ENCODE measurements at places on chromosomes 3 and 15.

DNA sequence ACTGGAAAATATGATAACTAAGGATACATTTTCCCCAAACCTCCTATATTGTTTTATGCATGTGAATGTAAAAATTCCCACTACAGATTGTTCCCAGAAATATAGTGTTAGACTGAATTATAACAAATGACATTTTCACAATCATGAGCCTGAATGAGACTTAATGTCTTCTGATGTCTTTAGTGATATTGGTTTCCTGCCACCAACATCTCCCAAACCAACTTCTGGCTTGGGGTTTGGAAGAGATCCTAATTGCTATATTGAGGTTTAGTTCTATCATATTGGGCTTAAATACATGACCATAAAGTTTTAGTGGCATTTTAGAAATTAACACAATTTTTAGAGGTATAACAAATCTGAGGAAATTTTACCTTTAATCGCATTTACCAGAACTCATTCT lies 445.3 kb upstream of the CCDC54 start:
- DNase-seq: no peak

DNA sequence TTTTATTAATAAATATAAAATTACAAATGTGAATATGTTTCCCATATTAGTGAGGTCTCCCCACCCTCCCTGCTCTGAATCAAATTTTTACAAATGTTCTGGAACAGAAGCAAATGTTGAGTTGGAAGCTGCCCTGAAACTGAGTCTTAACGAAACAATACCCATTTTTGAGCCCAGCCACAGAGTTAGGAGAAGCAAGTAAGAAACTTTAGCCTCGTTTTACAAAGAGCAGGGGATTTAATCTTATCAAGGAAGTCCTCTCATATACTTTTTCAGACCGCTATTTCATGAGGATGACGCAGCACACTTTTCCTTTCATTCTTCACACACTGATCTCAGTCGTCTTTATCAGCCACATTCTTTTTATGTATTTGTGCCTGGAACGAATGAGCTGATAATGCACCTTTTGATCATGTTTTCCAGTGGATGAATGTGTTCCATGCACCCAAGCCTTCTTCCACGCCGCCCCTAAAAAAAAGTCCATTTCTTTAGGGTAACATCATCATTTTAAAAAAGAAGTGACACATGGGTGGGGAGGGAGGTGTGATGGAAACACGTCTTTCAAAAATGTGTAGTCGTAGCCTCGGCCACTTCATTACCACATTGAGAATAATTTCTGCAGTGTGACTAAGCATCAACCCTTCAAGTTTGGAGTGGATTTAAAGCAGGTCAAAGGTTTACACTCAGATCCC lies 48.1 kb downstream of the SETMAR start:
- DNase-seq: peak; percentile 31

DNA sequence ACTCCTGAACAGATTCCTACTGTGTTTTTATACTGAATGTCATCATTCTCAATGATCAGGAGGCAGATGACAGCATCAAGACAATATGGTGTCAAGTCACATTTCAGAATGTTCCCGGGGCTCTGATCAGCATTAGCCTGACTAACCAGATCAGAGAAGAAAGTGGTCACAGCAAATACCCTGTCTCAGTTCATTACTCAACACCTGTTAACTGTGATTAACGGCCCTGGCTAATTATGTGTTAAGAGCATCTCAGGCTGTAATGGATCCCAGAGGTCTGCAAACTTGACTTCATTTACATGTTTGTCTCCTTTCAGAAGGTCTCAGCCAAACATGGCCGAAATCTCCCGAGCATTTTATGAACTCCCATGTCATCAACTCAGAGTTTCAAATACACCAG lies 833.7 kb downstream of the FHIT start:
- no peak for DNase-seq

- no peak for DNase-seq
These were observed 97.1 kb downstream of the MINAR1 start for GRCh38 chr15:79529157-79529785.

DNA sequence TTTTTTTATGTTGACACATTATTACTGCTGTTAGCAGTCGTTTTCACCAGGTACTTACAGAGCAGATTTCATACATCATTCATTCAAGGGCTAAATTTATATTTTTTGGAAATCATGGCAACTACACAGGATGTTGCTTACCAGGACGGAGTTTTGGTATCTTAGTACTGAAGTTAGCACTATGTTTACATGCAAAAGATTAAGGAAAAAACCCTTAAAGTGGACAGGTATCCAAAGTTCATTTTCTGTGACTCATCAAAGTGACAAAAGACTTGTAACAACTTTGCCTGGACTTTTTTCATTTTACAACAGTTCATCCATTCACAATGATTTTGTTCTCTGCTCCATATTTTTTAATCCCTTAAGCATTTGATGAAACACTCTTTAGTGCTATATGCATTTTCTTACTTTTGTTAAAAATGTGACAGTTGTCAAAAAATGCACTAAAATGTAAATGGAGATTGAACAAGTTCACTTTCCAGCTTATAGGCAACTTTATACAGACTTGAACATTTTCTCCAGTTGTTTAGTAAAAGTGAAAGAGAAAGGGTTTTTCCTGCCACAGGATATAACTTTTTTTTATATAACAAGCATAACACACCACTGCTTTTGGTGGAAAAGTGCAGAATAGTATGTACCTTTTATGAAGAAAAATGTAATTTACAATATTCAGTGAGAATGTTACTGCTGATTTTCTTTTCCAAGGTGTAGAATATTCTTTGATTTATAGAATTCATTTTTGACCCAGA lies 104.1 kb downstream of the STT3B start:
- no peak for DNase-seq

DNA sequence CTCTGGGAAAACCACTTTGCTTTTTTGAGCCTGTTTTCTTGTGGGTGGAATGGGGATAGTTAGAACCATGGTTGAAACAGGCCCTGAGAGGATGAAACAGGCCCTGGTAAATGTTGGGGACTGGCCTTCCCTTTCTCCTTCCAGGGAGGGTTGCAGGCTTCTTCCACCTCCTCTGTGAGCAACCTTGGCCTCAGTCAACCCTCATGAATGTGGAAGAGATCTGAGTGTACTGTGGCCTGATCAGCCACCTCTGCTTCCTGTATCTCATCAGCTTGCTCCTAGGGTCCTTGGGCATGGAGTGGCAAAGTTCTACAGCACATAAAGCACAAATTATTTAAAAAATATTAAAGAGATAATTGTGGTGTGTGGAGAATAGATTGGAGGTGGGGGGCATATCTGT lies 17.6 kb upstream of the TRH start:
- no peak for DNase-seq

- no peak for DNase-seq
These were observed 86.3 kb downstream of the RSL24D1 start for GRCh38 chr15:55110446-55110845.

- no peak for DNase-seq
These were observed 38.2 kb downstream of the HACL1 start for GRCh38 chr3:15563190-15563589.

DNA sequence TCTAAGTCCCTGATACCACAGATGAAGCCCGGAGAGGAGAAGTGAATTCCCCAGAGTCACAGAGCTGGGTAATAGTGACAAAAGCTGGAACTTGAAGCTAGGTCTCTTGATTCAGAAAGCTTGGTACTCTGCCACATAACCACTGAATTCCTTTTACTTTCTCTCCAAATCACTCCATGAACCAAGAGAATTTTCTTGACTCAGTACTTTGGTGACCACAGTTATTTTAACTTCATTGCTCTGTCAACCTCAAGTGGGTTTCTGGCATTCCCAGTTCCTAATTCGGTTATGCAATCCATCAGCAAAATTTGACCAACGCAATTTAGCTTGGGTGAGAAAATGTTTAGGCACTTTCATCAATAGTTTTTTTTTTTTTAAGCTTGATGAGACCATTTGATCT lies 61.0 kb upstream of the PPARG start:
- DNase-seq: no peak

GRCh38 chr3:184231671-184232070 lies 2.3 kb downstream of the VWA5B2 start:
- DNase-seq: no peak

DNA sequence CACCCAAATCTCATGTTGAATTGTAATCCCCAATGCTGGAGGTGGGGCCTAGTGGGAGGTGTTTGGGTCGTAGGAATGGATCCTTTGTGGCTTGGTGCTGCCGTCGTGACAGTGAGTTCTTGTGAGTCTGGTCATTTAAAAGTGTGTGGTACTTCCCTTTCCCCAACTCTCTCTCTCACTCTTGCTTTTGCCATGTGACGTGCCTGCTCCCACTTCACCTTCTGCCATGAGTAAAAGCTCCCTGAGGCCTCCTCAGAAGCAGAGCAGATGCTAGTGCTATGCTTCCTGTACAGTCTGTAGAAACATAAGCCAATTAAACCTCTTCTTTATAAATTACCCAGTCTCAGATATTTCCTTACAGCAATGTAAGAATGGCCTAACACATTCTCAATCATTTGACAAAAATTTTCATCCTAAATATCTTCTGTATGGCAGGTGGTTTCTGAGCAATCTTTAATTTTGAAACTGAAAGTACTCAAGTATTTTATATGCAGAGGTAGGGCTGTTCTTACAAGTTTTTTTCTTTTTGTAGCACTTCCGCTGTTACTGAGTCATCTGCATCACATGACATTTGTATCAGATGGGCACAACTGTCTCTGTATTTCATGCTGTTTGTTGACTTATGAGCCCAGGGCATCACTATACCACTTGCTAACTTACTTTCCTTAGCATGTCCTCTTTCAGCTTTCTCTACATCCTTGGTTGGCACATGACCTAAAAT lies 8.8 kb downstream of the RPL39L start:
- peak; percentile 40 for DNase-seq

- peak; percentile 18 for DNase-seq
These were observed 162.4 kb downstream of the PLCL2 start for GRCh38 chr3:17047162-17047561.

GRCh38 chr15:55266547-55266946 lies 23.1 kb downstream of the RAB27A start:
- no peak for DNase-seq

DNA sequence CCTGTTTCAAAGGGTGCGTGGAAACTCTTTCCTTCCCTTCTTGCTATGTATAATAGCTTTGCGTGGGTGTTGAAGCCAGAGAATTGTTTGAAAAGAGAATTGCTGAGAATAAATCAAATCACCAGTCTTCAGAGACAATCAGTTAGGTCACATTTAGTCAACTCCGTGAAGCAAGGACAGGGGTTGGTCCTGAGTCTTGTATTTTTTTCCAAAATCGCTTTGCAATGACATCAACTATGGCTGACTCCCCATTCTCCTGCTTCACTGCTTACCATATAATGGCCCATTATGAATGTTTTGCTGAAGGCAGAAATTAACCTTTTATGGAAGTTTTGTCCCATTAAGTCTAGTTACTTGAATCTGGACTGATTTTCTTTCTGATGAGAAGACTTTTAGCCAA lies 852.8 kb downstream of the AGBL1 start:
- DNase-seq: no peak

- DNase-seq: no peak
These were observed 108.7 kb downstream of the SLMAP start for GRCh38 chr3:57864853-57865252.

DNA sequence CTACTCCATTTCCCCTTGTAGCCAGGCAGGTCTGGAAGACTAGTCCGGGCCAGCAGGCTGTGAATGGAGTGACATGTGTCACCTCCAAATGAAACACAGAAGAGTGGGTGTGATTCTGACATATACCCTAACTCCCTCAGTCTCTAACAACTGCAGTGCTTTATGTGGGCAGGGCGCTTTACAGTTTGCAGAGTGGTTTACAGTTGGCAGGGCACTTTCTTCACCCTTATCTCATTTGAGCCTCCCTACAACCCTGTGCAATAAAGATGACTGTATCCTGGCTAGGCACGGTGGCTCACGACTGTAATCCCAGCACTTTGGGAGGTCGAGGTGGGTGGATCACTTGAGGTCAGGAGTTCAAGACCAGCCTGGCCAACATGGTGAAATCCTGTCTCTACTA lies 176.3 kb downstream of the RAB11A start:
- DNase-seq: no peak

DNA sequence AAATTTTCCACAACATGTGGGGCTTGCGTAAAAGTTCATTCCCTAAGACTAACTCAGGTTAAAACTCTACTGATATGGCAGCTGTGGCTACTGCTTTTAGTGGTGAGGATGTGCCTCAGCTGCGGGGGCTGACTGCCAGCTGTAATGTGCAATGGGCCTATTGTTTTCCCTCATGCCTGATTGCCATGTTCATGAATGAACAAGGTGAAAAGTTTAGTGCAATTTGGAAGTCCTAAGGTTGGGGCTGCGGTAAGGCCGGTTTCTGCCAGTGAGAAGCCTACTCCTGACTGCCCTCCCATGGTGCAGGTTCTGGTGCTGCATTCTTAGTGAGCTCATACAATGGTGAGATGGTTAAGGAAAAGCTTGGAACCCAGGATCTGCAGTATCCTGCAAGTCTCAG lies 10.9 kb upstream of the ALDH1L1 start:
- DNase-seq: no peak

GRCh38 chr15:91208371-91208770 lies 108.3 kb downstream of the SV2B start:
- DNase-seq: no peak

GRCh38 chr3:101036213-101036618 lies 43.0 kb upstream of the ABI3BP start:
- DNase-seq: no peak

GRCh38 chr3:113629584-113630421 lies 66.6 kb downstream of the USF3 start:
- DNase-seq: no peak

- DNase-seq: no peak
These were observed 513.2 kb upstream of the GOLIM4 start for GRCh38 chr3:168608926-168609325.

DNA sequence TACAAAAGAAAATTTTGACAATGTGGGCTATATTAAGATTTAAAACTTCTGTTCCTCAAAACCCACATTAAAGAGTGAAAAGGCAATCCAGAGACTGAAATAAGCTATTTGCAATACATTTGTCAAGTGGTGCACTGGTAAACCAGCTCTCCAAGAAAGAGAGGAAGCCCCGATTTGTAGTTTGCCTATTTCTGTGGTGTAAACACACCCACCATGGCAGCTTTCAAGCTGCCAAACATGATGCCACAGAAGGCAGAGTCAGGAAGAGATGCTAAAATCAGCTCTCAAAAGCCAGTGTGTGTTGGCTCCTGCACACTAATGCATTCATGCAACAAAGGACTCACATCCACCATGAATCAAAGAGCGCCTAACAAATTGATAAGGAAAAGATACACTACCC lies 17.5 kb downstream of the RFTN1 start:
- no peak for DNase-seq

DNA sequence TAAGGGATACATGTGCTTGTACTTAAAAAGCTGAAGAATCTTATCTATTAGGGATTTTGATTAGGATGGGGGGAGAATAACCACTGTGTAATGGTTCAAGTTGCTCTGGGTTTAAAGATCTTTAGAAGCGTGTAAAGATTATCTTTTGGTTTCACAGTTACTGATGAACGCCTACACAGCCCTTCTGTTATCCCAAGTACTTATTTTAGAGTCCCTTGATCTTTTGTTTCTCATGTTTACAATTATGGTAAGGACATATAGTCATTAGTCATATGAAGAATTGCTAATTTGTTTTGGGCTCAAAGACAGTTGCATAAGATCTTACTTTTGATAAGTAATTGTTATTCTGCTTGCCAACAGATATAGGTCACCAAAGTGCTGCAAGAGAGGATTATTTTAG lies 160.1 kb downstream of the PLCL2 start:
- peak; percentile 46 for DNase-seq

Measured in GM10248 (cell line).